GM23338 (cell line): ENCODE measurements at places on chromosomes 5 and 9.

- no peak for DNase-seq
These were observed 787.1 kb upstream of the CTNND2 start for GRCh38 chr5:12691330-12691729.

DNA sequence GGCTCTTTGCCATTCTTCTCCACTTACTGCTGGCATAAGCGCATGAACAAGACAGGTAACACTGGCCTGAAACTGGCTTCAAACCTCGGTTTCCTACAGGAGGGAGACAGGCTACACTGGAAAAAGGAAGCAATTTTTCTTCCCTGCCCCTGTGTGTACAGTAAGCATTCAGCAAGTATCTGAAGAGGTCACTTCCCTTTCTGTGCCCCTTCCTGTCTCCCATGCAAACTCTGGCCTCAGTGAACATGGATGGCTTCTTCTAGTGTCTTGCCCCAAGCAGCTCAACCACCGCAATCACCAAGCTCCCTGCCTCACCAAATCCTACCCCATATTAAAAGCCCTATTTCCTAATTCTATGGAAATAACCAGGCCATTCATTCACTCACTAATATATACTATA is 42.4 kb downstream of the SERINC5 start:
- DNase-seq = no peak

DNA sequence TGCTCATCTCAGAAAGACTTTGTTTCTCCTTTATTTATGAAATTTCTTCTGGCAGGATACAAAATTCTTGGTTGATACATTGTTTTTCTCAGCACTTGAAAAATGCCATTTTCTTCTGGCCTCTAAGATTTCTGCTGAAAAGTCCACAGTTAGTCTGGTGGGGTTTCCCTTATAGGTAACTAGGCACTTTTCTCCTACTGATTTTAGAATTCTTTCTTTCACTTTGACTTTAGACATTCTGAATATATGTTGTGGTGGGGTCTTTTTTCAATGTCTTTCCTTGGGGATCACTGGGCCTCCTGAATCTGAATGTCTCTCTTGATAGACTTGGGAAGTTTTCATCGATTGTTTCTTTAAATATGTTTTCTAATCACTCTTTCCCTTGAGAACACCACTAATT is 79.6 kb downstream of the CETN3 start:
- DNase-seq = no peak

DNA sequence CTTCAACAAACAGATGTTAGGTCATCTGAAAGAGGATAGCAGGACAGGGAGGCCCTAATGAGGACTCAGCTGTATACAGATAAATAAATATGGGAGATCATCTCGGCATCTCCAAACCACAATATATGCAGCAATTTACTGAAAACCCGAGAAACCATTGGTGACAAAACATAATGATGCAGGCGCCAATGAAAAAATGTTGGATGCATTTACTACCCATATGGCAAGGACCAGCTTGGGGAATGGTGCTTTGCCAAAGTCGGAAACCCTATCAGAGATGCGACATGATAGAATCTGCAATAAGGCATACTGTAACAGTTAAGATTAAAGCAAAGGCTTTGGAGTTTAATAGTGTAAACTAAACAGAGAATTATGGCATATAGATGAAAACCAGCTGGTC is 92.0 kb downstream of the SNCAIP start:
- DNase-seq = no peak

- DNase-seq = no peak
These were observed 269.5 kb downstream of the SEC61B start for GRCh38 chr9:99491408-99492158.

DNA sequence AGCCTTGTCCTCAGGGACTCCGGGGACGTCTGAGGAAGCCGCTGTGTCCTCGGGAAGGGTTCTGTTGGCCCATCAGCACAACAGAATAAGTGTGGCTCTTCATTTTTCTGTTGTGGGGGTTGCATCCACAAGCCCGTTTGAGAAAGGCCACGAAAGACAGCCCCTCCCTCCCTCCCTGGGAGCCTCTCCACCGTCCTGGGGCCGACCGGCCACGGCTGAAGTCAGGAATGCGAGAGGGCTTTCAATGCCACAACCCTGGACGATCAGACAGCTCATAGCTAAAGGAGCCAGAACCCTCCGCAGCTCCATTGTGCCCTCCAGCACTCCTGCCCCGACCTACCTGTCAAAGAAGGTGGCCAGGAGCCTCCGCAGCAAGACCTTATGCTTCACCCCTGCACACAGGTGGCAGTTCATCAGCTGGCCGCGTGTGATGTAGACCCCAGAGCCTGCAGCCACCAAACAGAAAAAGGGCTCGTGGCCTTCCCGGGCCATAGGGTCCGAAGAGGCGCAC is 52.4 kb upstream of the UBAC1 start:
- no peak for DNase-seq

DNA sequence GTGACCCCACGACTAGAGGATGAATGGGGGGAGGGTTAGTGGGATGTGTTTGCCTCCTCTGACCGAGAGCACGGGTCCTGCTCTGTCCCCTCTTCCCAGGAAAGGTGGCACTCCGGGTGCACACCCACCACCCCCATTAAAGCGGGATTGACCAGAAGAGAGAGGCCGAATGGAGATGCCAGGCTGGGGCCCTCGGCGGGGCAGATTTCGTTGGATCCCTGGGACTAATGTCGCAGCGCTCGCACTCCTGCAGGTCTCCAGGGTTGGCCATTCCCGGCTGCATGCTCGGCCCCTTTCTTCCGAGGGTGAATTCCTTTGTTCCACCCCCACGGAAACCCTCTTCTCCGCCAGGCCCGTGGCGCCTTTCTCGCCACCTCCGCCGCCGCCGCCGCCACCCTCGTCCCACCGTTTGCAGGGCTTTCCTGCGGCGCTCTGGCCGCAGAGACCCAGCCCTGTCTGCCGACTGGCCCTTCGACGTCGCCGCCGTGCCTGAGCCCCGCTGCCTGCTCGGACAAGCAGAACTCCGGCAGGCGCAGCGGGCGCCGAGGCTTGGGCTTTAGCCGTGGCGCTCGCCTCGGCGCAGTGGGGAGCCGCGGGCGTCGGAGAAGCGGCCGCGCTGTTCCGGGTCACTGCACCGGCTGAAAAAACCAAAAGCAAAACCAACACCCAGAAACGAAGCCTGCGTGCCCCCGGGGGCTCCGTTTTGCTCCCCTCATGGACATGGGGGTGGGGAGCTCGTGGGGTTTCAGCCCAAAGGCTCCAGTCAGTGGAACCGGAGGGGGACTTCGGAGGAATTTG is 11.8 kb downstream of the LMX1B start:
- peak; percentile 57 for DNase-seq

GRCh38 chr5:62038024-62038423 is 268.0 kb upstream of the KIF2A start:
- DNase-seq = no peak

- DNase-seq = no peak
These were observed 316.0 kb upstream of the DAP start for GRCh38 chr5:11076945-11077613.

GRCh38 chr5:67381236-67381880 is 184.8 kb upstream of the CD180 start:
- DNase-seq = no peak
